ENCODE measurements at places on chromosomes 2 and 18. TPM values are rescaled to one million over a fixed set of nuclear protein-coding genes. Genes with fewer than 3 reads are reported as not detected.

Gene RBM43
- polyA plus RNA-seq, result 1.8 TPM

GRCh38 chr2:157194844-157195243 lies 62.7 kb upstream of the GALNT5 start:
- DNase-seq, result no peak
- H3K27ac ChIP-seq, result no peak overlapping the region
- H3K36me3 ChIP-seq, result no peaks in the 10 kb centered on the region
- H3K27me3 ChIP-seq, result no peaks in the 10 kb centered on the region
- no peak overlapping the region for H3K4me3 ChIP-seq
- no peaks in the 10 kb centered on the region for H3K4me1 ChIP-seq

Gene NYAP2
- polyA plus RNA-seq, result not detected

GRCh38 chr2:234991290-234991689 lies 39.5 kb downstream of the SH3BP4 start:
- no peak overlapping the region for H3K27ac ChIP-seq
- H3K4me3 ChIP-seq, result no peak overlapping the region
- DNase-seq, result no peak
- H3K4me1 ChIP-seq, result peaks cover 26% of the 10 kb centered on the region

GRCh38 chr2:146523196-146523595 lies 1321.6 kb upstream of the ACVR2A start:
- DNase-seq, result no peak
- H3K4me1 ChIP-seq, result no peaks in the 10 kb centered on the region
- H3K4me3 ChIP-seq, result no peak overlapping the region
- peaks cover 3% of the 10 kb centered on the region for H3K27me3 ChIP-seq
- H3K27ac ChIP-seq, result no peak overlapping the region
- no peaks in the 10 kb centered on the region for H3K36me3 ChIP-seq

GRCh38 chr2:113078350-113078839 lies 10.6 kb downstream of the IL1F10 start:
- DNase-seq, result no peak
- H3K27ac ChIP-seq, result peak overlapping the region; percentile 73
- no peaks in the 10 kb centered on the region for H3K36me3 ChIP-seq
- H3K27me3 ChIP-seq, result no peaks in the 10 kb centered on the region
- H3K4me1 ChIP-seq, result peaks cover 3% of the 10 kb centered on the region
- no peak overlapping the region for H3K4me3 ChIP-seq

DNA sequence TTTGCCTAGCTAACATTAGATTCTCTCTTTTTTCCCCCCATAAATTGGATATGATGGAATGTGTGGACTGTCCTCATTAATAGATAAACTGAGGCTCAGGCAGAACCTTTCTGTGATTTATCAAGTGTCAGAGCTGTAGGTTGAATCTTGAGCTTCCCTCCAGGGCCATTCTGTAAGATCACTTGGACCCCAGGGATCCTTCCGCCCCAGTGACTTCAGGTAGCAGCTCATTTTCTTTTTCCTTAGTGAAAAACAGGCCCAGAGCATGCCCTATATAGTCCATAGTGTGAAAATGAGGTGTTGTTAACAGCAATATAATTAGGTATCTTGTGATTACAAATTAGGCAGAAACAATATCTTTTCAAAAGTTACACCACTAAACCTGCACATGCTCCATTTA lies 269.7 kb downstream of the ZNF385B start:
- H3K27ac ChIP-seq, result no peak overlapping the region
- no peaks in the 10 kb centered on the region for H3K36me3 ChIP-seq
- DNase-seq, result no peak
- no peak overlapping the region for H3K4me3 ChIP-seq
- H3K27me3 ChIP-seq, result no peaks in the 10 kb centered on the region

- no peak overlapping the region for H3K27ac ChIP-seq
- no peak overlapping the region for H3K4me3 ChIP-seq
- H3K27me3 ChIP-seq, result no peaks in the 10 kb centered on the region
- H3K4me1 ChIP-seq, result peaks cover 24% of the 10 kb centered on the region
- no peaks in the 10 kb centered on the region for H3K36me3 ChIP-seq
- DNase-seq, result no peak
Measured at GRCh38 chr2:204203704-204204103, 267.1 kb downstream of the ICOS start.

Gene CABLES1
- 4.9 TPM for polyA plus RNA-seq

- no peaks in the 10 kb centered on the region for H3K36me3 ChIP-seq
- H3K27ac ChIP-seq, result no peak overlapping the region
- H3K4me1 ChIP-seq, result no peaks in the 10 kb centered on the region
- no peaks in the 10 kb centered on the region for H3K27me3 ChIP-seq
- no peak for DNase-seq
Measured at GRCh38 chr2:235639885-235640284, 146.0 kb downstream of the AGAP1 start.

DNA sequence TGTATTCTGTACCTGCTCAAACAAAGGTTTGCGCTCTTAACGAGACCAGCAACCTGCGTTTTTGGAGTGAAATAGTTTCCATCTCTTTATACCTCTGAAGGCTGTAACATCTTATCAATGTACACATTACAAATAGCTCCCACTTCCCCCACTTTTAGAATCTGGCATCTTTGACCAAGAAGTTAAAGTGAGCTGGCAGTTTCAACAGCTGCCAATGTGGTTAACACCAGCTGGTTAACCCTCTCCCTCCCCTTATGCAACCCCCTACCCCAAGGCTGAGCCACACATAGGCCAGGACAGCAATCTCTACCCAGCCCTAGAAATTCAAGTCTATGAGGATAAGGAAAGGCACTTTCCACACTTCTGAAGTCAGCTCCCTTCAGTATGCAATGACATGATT lies 2.2 kb upstream of the SERTAD2 start:
- peaks cover 9% of the 10 kb centered on the region for H3K4me1 ChIP-seq
- no peaks in the 10 kb centered on the region for H3K36me3 ChIP-seq
- no peak for DNase-seq

Gene SCG2
- not detected for polyA plus RNA-seq

Gene CETN1
- not detected for polyA plus RNA-seq

DNA sequence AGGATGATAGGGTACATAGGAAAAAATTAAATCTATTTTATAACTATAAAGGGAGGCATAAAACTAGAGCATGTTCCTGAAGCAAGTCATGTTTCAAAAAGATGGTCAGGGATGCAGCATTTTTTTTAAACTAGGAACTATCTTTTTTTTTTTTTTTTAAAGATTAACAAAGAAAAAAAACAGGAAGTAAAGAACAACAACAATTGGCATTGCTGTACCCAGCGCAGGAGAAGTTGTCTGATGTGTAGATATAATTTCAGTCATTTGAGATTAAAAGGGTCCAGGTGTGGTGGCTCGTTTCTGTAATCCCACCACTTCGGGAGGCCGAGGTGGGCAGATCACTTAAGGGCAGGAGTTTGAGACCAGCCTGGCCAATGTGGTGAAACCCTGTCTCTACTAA lies 41.5 kb downstream of the PMAIP1 start:
- no peaks in the 10 kb centered on the region for H3K36me3 ChIP-seq
- H3K4me3 ChIP-seq, result no peak overlapping the region
- no peak for DNase-seq
- H3K27ac ChIP-seq, result no peak overlapping the region
- H3K27me3 ChIP-seq, result no peaks in the 10 kb centered on the region

DNA sequence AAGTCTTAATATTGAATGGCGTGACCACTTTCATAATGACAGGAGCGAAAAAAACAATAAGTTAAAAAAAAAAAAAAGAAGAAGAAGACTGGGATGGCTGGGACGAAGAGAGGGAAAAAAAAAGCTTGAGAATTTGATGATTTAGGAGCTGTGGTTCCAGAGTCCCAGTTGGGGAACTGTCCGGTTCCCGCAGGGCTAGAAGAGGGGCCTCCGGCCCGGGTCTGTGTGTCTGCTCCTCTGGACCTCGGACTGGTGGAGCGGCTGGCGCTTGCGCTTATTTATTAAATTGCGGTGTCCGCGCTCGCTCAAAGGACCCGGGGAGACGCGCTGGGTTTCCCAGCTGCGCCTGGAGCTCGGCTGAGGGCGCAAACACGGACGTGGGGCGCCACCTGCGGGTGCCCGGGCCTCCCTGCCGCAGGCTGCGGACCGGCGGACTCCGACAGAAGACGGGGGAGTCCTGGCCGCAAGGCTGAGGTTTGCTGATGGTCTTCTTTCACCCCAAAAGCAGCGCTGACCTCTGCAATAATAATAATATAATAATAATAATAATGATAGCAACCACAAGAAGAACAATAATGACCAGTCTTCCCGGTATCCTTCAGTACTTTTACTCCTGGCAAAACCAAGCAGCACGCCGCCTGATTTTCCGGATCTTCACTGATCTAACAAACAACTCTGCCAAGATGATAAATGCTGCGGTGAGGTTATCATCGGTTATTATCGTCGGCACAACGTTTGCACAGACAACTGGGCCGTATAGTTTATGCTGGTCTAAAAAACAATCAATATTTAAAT lies at the start of gene CBLN2:
Gene CBLN2, minus strand, starts transcription at position 251 of the 795 bp plus-strand sequence. CDS start 2,182 bp downstream, outside the sequence.
- no peak within 1 kb of the TSS for H3K27ac ChIP-seq
- H3K27me3 ChIP-seq, result no peaks in the 10 kb centered on the region
- peak; percentile 67 for DNase-seq
- H3K36me3 ChIP-seq, result no peaks in the 10 kb centered on the region

DNA sequence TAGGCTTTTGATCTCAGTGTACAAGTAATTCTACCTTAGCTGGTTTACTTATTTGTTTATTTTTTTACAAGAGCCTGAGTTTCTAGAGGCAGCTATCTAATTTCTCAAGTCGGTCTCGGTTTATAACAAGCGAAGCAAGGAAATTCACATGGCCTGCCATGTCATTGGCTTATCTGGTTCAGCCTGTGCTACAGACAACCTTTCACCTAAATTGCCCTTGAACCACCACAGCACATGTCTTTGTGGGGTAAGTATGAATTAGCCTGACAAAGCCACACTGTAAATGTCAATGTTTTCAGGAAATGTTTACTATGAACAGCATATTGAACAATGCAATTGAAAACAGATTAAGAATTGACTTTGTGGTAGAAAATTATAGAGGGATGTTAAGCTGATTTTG lies 167.1 kb downstream of the PID1 start:
- no peaks in the 10 kb centered on the region for H3K27me3 ChIP-seq
- no peak overlapping the region for H3K4me3 ChIP-seq
- no peak for DNase-seq
- peaks cover 2% of the 10 kb centered on the region for H3K36me3 ChIP-seq
- H3K27ac ChIP-seq, result no peak overlapping the region

- peaks cover 10% of the 10 kb centered on the region for H3K4me1 ChIP-seq
- H3K27me3 ChIP-seq, result no peaks in the 10 kb centered on the region
- H3K27ac ChIP-seq, result no peak overlapping the region
- no peak for DNase-seq
Measured at GRCh38 chr2:11683966-11684365, 14.0 kb upstream of the NTSR2 start.

Gene LINC00305
- polyA plus RNA-seq, result not detected

GRCh38 chr2:144583741-144584453 lies 64.0 kb upstream of the ZEB2 start:
- no peak overlapping the region for H3K4me3 ChIP-seq
- no peaks in the 10 kb centered on the region for H3K36me3 ChIP-seq
- no peak overlapping the region for H3K27ac ChIP-seq
- DNase-seq, result no peak

GRCh38 chr2:56185582-56186046 lies 1.8 kb downstream of the CCDC85A start:
- H3K27me3 ChIP-seq, result peaks cover 13% of the 10 kb centered on the region
- H3K36me3 ChIP-seq, result no peaks in the 10 kb centered on the region
- H3K27ac ChIP-seq, result no peak overlapping the region
- no peaks in the 10 kb centered on the region for H3K4me1 ChIP-seq
- peak overlapping the region; percentile 74 for H3K4me3 ChIP-seq

DNA sequence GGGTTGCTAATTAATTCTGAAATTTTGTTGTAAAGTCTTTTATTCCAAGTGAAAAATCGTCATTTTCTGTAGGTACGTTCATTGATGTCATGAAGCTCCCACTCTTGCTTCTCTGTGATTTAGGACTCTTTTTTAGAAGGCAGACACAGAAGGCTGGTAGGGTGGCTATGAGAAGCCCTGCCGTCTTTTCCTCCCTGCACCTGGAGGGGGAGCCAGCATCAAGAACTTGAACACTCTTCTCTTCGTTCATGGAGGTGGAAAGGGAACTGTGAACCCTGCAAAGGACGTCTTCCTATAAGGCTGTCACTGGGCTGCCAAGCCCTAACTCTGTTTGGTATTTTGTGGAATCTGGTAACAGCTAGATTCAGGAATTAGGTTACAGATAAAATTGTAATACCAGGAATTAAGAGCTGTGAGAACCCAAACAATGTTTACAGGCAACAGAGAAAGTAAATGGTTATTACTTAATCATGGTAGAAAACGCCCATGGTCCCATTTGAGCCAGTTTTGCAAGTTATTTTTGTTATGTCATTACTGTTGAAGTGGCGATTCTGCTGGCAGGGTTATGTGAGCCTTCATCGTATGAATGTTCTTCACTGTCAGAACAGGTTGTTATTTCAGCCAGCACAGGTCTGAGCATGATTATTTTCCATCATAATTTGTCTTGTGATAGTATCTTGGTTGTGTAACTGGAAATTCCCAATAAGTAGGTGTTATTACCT lies 112.2 kb downstream of the OSBPL6 start:
- H3K4me3 ChIP-seq, result no peak overlapping the region
- no peaks in the 10 kb centered on the region for H3K4me1 ChIP-seq
- no peaks in the 10 kb centered on the region for H3K36me3 ChIP-seq

DNA sequence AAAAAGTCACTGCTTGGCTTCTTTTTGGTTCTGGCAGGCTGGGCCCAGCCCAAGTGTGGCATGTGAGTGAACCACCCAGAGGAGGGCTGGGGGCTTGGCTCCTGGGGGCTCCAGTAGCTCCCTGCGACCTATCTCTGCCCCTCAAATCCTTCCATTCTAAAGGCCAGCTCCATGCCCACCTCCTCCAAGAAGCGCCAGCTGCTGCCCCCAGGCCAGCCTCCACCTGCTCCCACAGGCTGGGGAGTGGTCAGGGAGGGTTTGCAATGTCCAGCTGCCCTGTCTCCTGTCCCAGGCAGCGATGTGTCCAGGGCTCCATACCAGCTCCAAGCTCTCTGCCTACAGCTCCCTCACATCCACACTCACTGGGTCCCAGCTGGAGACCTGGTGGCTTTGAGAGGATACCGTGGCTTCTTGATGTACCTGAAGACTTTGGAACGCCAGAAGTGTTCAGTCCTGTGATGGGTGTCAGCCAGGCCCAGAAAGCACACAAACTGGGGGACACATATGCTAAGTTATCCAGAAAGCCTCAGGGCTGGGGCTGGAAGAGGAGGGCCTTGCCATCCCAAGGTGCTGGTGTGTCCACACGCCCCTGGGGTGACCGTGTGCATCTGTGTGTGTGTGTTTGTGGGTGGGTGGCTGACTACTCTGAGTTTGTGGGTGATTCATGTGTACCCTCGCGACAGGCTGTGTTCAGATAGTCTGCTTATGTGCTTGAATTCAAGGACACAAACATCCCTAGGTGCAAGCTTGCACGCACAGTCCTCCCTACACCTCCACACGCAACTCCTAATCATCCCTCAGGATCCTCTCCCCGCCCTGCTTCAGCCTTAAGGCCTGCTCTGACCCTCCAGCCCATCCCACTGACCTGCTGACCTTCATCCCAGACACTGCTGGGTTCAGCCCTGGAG lies 33.4 kb downstream of the ZFP36L2 start:
- DNase-seq, result no peak
- H3K27ac ChIP-seq, result peak overlapping the region; percentile 61

GRCh38 chr18:79395761-79396404 lies at the start of gene NFATC1:
Gene NFATC1, plus strand, starts transcription at chr18:79395930. Its CDS starts 295 bp downstream, at chr18:79396225.
- peak within 1 kb of the TSS; percentile 53 for H3K27ac ChIP-seq
- H3K4me3 ChIP-seq, result peak within 1 kb of the TSS; percentile 71
- H3K4me1 ChIP-seq, result peaks cover 29% of the 10 kb centered on the region
- no peaks in the 10 kb centered on the region for H3K27me3 ChIP-seq
- H3K36me3 ChIP-seq, result no peaks in the 10 kb centered on the region
